ENCODE measurements at places on chromosomes 4 and X. TPM values are rescaled to one million over a fixed set of nuclear protein-coding genes. Genes with fewer than 3 reads are reported as not detected.

CXCL3 gene
- total RNA-seq = not detected

CLNK gene
- not detected for total RNA-seq

DNA sequence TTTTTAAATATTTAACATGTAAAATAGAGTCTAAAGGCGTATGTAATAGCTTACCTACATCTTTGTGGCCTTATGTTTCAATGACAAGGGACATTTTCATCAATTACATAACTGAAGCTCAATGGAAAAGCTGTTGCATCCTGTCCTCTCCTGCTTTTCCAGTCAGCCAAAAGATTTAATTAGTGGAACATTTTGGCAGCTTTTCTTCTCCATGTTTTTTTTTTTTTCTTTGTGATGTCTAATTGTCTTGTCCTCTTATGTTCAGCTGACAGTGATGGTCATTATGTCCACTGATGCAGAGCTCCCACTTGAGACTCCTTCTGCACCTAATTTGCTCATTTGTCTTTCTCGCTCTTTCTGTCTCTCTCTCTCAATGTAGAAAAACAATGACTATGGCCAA is 422.2 kb downstream of the GABRG1 start:
- DNase-seq = no peak
- H3K4me3 ChIP-seq = no peak overlapping the region
- no peaks in the 10 kb centered on the region for H3K4me1 ChIP-seq

GRCh38 chr4:87053176-87053658 is 118.4 kb downstream of the AFF1 start:
- no peak for DNase-seq
- H3K36me3 ChIP-seq = peaks cover 54% of the 10 kb centered on the region
- H3K4me3 ChIP-seq = no peak overlapping the region
- no peak overlapping the region for H3K27ac ChIP-seq

DNA sequence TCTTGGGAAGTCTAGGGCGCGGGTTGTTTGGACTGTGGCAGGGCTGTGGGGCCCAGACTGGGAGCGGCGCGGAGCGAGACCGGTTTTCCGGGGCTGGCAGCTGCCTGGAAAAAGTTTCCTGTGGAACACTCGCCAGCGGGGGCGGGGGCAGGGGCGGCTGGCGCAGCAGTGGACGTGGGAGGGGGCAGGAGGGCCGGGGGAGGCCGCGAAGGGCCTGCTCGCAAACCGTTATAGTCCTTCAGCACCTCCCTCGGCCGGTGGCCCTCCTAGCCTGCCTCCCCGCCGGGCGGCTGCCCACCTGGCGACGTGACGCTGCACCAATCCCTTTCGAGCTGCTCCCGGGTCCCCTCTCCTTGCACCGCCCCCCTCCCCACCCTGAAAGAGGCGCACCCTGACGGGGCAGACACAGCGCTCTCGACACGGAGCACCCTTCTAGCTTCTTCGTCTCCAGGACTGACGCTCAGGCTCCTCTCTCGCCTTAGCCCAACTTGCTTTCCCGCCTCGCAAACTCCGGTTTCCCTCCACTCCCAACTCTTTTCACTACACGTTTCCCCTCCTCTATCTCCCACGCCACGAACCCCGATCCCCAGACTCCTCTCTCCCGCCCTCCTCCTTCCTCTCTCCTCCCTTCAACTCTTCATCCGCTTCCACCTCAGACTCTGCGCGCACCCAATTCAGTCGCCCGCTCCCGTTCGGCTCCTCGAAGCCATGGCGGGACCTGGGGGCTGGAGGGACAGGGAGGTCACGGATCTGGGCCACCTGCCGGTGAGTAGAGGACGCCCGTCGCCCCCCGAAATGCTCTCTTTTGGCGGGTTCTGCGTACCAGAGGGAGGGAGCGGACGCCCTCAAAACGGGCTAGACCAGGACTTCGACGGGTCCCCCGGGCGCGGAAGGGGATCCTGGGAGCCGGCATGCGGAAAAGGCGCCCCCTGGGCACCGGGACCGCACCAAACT is at the start of gene NRK:
Gene NRK (plus strand): TSS at position 402 of the 954 bp plus-strand sequence. CDS start 307 bp downstream, at position 709.
- no peak for DNase-seq
- H3K27ac ChIP-seq = no peak within 1 kb of the TSS
- no peaks in the 10 kb centered on the region for H3K4me1 ChIP-seq
- no peaks in the 10 kb centered on the region for H3K36me3 ChIP-seq
- peaks cover 12% of the 10 kb centered on the region for H3K27me3 ChIP-seq

DNA sequence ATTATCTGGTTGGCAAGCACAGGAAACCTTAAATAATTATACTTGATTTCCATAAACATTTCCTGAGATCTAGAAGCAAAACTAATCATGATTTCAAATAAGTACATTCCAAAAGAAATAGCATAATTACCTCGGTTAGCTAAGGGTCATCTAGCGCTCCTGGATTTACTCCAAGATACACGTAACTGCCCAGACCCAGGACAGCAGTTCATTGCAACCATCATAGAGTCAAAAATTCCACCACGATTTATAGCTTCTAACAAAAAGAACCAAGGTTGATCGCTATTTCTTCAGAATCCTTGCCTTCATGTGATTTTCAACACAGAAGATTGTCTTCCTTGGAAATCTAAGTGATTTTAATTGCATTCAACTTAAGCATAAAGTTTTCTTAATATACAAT is 1235.5 kb upstream of the TENM3 start:
- no peaks in the 10 kb centered on the region for H3K4me1 ChIP-seq
- H3K4me3 ChIP-seq = no peak overlapping the region
- no peak overlapping the region for H3K27ac ChIP-seq
- H3K27me3 ChIP-seq = no peaks in the 10 kb centered on the region
- no peaks in the 10 kb centered on the region for H3K36me3 ChIP-seq

UGT2B10 gene
- not detected for total RNA-seq

DNA sequence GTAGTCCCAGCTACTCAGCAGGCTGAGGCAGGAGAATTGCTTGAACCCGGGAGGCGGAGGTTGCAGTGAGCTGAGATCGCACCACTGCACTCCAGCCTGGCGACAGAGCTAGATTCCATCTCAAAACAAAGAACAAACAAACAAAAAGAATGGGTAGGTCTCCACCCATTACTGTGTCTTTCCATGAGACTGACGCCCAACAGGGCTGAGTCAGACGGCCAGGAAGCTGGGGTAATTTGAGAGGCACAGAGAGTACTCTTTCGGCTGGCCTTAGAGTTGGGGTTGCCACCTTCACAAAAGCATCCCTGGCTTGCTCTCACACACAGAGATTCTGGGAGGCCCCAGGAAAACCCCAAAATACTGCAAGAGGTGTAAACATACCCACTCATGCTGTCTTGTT is 72.0 kb upstream of the DHRSX start:
- H3K4me3 ChIP-seq = no peak overlapping the region
- no peaks in the 10 kb centered on the region for H3K36me3 ChIP-seq
- H3K4me1 ChIP-seq = no peaks in the 10 kb centered on the region
- H3K27me3 ChIP-seq = no peaks in the 10 kb centered on the region

CDX4 gene
- total RNA-seq = not detected
